ENCODE measurements at places on chromosomes 11 and 22. TPM values are rescaled to one million over a fixed set of nuclear protein-coding genes. Genes with fewer than 3 reads are reported as not detected.

GRCh38 chr11:727859-728748 is 19.2 kb upstream of the TALDO1 start:
- DNase-seq = peak; percentile 88

- DNase-seq = no peak
Observed at GRCh38 chr11:21560466-21560975, 632.4 kb upstream of the ANO5 start.

- no peak for DNase-seq
Observed at GRCh38 chr11:15883455-15883920, 472.9 kb downstream of the SOX6 start.

DNA sequence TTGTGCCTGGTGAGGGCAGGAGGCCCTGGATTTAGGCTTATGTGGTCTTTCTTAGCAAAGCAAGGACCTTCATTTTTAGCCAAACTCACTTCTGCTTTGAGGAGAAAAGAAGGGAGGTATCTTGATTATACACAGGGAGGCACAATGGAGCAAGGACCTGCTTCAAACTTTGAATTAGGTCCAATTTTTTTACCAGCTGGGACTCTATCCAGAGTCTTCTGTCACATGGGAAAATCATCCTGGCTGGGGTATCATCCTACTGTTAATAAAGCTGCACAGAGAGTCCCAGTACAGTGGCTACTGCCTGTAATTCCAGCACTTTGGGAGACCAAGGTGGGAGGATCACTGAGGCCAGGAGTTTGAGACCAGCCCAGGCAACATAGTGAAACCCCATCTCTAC is 87.8 kb downstream of the CWC15 start:
- no peak for DNase-seq

DNA sequence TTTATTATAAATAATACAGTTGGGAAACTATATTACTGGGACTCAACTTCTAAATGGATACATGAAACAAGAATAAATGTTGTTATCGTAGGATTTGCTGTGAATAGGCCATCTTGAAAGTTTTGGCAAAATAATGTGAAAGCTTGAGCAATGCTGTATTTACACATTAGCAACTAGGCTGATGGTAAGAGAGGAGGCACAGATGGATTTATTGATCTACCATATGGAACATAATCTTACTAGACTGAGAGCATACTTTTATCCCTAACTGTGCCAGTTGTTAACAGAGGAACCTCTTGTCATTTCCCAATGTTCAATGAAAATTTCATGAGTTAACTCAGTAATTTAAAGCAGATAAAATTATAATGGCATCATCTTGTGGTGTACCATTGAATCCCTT is 22.8 kb downstream of the APIP start:
- DNase-seq = no peak

- peak; percentile 94 for DNase-seq
Observed at GRCh38 chr22:19799322-19800190, 39.0 kb downstream of the TBX1 start.

DNA sequence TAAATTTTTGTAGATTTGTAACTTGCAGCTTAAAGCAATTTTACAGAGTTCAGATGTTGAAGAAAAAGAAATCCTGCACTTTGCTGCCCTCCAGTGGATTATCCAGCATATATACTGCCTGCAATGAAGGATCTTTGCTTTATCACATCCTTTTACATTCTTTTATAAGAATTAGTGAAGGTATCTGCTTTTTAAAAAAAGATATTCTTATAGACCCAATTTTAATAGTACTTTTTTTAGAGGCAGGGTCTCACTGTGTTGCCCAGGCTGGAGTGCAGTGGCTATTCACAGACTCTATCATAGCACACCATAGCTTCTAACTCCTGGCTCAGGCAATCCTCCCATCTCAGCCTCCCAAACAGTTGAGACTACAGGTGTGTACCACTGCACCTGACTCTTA is 60.7 kb downstream of the TTC17 start:
- no peak for DNase-seq

GRCh38 chr11:62792202-62792575 is 383 bp upstream of the TMEM223 start:
- no peak for DNase-seq

- DNase-seq = no peak
Observed at GRCh38 chr11:93532281-93532789, 10.9 kb downstream of the SMCO4 start.

GRCh38 chr11:2515401-2516275 is 70.8 kb downstream of the KCNQ1 start:
- DNase-seq = peak; percentile 42

GRCh38 chr11:126181939-126182730 is 29.3 kb downstream of the RPUSD4 start:
- no peak for DNase-seq

DNA sequence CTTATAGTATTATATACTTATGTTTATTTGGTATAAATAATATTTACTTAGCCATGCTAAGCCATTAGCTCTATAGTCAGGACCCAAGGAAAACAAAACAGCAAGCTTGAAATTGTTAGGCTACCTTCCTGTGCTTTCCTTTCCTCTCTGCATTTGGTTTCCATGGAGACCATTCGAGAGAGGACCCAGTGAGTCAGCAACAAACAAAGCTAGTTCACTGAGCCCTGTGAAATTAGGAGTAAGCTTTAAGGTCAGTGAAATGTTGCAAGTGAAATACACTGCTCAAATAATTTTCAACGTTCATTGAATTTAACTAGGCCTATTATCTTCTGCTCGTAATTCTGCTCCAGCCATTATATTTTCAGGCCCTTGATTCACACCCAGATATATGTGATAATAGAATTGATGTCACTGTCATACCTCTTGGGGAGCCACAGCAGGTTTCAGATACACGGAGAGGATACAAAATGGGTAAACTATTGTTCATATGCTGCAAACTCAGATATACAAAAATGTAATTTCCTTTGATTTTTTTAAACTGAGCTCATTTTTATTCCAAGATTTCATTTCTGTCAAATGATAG is 9.1 kb upstream of the OR10D3 start:
- DNase-seq = no peak

- DNase-seq = no peak
Observed at GRCh38 chr11:76990628-76991027, 43.6 kb upstream of the B3GNT6 start.

The SELENOM gene
- total RNA-seq = 68.2 TPM

The CELSR1 gene
- 0.13 TPM for total RNA-seq

The SLC17A6 gene
- not detected for total RNA-seq

The DEUP1 gene
- total RNA-seq = not detected

The PRG3 gene
- total RNA-seq = not detected

The PICK1 gene
- total RNA-seq = 19.7 TPM
